ENCODE measurements at places on chromosomes 1 and 21.
A peak's percentile ranks its signal among the peaks of the same experiment; 100 is the strongest.

DNA sequence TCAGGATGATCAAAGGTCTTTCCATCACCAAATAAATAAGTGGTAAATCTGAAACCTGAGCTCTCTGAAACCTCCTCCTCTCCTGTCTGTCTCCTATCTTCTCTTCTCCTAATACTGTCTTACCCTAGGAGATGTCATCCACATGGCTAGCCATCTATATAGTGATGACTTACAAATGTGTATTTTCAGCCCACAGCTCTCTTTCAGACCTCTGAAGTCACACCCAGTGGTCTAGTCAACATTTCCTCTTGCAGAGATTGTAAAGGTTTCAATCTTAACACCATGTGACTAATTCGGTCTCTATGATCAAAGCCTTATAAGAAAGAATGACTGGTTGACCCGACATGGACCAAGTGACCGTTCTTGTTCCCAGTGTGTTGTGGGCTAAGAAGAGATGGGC lies 63.1 kb upstream of the DPT start:
- no peak for DNase-seq

DNA sequence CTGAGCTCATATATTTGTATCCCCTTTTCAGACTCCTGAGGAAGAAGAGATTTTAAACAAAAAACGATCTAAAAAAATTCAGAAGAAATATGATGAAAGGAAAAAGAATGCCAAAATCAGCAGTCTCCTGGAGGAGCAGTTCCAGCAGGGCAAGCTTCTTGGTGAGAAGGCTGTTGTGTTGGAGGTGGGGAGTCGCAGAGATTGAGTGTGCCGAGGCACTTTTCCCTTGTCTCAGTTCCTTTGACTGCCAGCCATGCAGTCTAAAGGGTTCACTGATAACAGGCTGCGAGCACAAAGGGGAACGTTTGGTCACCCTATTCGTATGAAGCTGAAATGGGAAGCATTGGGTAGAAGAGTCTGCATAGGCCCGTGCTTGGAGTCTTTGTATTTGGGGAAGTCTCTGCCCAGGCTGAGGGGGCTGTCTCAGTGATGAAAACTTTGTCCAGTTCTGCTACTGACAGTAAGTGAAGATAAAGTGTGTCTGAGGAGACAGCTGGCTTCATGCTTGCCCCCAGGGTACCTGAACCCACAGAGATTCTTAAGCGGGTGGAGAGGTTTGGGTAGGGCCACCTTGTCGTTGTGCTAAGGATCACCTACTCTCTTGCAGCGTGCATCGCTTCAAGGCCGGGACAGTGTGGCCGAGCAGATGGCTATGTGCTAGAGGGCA lies 2.8 kb downstream of the RPS8 start:
- DNase-seq, result peak; percentile 68

DNA sequence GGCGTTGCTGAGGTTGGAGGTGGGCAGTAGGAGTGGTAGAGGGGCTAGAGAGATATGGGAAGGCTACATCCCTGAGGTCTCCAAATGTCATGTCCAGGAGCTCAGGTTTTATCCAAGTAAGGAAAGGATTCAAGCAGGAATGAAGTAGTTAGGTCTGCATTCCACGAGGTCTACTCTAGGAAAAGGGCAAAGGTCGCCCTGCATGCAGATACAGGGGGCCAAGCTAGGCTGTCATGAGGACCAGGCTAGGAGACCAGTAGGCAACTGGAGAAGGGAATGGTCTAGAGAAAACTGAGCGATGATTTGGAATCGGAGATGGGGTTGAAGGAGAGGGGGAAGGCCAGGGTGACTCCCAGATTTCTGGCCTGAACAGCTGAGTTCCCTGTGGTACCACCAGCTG lies 48.7 kb downstream of the IRF2BP2 start:
- DNase-seq, result no peak

DNA sequence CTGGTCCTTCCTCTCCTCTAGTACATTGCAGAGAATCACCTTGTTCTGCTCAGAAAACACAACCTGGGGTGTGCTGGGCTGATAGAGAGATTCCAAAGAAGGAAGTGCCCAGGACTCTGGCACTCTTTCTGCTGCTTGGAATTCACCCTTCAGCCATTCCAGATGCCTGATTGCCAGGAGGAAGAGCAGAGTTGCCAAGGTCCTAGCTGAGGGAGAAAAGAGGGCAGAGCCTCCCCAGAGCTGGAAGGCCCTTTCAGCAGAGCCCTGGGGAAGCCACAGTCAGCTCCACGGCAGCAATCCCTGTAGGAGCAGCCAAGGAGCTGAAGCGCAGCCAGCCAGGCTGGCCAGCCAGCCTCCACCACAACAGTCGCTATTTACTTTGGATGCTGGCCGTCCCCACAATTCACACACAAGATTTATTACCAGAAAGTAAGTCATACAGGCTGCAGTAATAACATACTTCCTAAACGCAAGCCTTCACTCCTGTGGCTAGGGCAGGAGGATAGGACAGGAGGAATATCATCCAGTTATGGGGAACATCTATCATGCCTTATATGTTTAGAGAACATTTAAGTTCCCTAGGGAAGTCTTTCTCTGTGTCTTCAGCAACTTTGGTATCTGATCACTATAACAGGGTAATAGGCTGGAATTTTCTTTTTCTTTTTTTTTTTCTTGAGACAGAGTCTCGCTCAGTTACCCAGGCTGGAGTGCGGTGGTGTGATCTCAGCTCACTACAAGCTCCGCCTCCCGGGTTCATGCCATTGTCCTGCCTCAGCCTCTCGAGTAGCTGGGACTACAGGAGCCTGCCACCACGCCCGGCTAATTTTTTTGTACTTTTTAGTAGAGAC lies 36.6 kb upstream of the SLC44A3 start:
- no peak for DNase-seq

GRCh38 chr21:32949701-32950100 lies 76.0 kb upstream of the OLIG2 start:
- no peak for DNase-seq

DNA sequence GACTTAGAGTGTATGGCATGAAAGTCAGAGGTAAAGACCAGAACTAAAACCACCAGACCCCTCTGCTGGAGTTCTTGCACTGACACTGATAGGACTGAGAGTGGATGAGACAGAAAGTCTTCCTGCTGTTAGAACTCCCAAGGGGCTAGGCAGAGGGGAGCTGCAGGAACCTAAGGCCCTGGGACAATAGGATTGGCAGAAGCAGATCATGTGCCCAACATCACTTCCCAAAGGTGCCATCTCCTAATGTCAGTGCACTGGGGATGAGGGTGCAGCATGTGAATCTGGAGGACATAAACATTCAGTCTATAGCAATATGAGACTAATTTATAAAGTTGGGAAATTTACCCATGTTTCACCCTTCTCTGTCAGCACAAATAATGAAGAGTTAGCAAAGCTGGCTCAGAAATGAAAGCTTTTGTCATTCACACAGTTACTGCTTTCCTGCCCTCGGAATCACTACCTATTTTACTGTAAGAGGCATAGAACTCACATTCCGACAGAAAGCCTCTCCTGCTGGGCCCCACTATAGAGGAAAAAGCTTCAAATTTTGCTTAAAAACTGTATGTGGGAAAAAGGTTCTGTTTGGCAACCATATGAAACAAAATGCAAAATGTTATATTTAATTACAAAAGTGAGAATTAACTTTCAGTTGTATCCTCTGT lies 49.9 kb upstream of the SSX2IP start:
- no peak for DNase-seq

GRCh38 chr1:207218512-207219362 lies 102.7 kb upstream of the CD55 start:
- no peak for DNase-seq

- DNase-seq, result no peak
Observed at GRCh38 chr1:31405578-31406245, 7.3 kb upstream of the SERINC2 start.

DNA sequence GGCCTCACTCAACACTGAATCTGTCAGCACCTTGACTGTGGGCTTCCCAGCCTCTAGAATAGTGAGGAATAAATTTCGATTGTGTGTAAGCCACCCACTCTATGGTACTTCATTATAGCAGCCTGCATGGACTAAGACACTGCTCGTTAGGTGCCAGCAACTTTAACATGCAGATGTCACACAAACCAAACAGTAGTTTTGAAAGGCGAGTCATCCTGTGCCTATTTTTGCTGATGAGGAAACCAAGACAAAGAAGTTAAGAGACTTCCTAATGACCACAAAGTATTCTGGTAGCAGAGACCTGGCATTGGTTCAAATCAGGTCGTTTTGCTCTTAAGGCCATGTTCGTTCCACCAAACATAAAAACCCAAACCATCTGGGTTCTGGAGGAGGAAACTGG lies 42.9 kb downstream of the BATF3 start:
- DNase-seq, result no peak

DNA sequence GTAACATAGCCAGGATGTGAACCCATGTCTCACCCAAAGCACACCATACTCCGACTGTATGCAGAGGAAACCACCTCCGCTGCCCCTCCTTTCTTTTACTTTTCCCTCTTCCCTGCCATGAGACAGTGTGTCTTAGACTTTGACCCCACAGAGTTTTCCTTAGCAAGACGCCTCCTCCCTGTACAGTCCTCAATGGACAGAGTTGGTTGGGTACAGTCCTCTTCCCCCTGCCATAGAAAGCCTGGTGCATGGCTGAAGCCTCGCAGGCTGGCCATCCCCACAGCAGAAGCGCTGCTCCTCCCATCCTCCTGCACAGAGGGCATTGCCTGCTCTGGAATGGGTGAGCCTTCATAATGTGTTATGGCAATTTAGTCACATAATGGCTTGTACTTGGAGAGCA lies 127.9 kb downstream of the PLPP3 start:
- no peak for DNase-seq

GRCh38 chr1:115164484-115164883 lies 75.2 kb upstream of the TSPAN2 start:
- no peak for DNase-seq

DNA sequence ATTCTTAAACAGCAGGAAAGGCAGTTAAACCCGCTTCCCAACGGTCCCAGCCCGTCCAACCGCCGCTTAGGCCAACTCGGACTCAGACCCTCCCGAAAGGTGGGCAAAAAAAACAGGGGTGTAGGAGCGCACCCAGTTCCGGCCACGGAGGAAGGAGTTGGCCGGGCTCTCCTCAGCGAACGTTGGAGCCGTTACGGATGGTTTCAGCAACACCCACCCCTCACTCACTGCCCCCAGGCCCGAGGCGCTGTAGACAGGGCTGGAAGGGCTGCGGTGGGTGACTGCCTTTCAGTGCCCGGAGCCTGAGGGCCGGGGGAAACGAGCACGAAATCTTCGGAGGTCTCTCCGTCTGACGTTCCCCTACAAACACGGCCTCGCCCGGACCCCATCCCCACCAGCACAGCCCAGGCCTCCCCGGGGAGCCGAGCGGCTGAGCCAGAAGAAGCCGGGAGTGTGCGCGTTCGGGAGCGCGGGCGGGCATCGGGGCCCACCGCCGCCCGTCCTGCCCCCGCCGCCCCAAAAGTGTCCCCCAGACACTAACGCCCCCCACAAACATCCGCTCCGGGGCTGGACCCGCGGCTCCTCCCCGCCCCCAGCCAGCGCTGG lies 1.3 kb downstream of the KDM5B start:
- peak; percentile 85 for DNase-seq

DNA sequence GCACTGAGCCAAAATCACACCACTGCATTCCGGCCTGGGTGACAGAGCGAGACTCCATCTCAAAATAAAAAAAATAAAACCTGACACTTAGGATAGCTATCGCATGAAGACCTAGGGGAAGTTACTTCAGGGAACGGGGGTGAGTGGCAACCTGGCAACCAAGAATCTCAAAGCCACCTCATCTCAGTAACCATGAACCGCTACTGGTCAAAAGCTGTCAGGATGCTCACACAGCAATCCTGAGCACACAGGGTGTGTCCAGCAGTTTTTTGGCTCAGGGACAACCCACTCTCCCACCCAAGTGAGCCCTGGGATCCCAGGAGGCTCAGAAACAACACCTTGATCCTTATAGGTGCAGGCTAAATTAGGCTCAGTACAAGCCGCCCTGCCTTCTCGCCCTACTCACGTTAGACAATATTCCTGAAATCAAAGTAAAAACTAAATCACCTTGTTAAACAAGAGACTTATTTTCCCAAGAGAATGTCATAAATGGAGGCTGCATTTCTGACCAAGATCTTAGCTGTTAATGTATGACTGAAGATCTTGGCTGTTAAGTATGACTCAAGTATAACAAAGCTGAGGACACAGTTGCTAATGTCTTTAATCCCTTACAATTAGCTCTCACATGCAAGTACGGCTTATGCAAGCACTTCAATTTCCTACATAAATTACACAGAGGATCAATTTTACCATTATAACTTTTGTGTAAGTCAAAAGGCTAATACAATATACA lies 48.3 kb upstream of the NADK start:
- DNase-seq, result peak; percentile 11

DNA sequence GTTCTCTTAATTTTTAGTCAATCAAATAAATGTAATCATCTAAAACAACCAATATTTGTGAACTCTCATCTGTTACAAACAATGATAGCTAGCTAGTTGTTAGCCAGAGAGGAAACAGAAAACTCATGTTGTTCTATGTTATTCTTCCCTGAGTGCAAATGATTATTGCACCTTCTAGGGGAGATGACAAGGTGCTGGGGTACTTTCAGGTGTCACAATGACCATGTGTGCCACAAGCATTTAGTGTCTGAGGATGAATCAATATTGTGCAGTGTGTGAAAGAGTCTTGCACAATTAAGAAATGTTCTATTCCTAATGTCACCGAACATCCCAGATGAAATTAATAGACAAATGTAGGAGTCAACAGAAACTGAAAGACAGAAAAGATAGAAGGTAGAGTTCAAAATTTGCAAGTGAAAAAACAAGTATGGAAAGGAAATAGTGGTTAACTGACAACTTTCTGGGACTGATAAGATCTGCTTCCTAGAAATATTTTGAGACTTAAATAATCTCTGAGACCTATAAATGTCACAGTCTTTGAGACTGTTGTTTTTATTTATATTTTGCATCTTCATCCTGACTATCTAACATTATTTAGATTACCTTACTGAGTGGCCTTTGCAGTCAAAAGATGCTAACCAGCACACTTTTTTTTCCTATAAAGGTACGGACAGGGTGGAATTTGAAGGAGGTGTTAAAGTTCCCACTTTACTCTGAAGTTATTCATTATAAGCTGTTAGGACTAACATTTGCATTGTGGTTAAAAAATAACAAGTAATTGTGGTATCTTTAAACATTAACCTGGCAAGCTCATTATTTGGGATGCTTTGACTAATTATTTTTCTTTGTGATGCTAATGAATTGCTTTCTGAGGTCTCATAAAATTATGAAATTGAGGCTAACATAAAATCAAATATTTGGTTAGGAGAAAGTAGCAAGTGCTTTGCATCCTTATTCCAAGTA lies 21.6 kb upstream of the DPYD start:
- no peak for DNase-seq

- DNase-seq, result no peak
Observed at GRCh38 chr21:27024301-27024700, 57.4 kb upstream of the ADAMTS5 start.

GRCh38 chr1:17350928-17351446 lies 21.0 kb upstream of the PADI6 start:
- no peak for DNase-seq

GRCh38 chr1:25106976-25107642 lies 125.2 kb downstream of the SYF2 start:
- no peak for DNase-seq

DNA sequence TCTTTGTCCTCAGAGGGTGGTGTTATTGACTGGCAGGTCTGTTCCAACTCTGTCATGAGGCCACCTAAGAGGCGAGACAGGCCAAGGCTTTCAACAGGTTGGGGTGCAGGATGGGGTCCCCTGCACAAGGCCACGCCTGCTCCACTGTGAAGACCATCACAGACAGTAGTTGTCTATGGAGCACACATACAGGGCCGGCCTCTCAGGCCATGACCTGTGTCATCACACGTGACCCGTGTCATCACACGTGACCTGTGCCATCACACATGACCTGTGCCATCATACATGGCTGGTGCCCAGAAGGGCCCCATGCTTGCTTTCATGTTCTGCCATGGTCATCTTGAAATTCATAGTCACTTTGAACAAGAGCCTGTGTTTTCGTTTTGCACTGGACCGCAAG lies 91.9 kb downstream of the ARHGEF10L start:
- DNase-seq, result no peak

Data from spleen (tissue), 13 donors.